ENCODE measurements at places on chromosomes 16 and 17. TPM values are rescaled to one million over a fixed set of nuclear protein-coding genes. Genes with fewer than 3 reads are reported as not detected.

- no peak overlapping the region for H3K4me3 ChIP-seq
- H3K27ac ChIP-seq, result no peak overlapping the region
- peaks cover 9% of the 10 kb centered on the region for H3K27me3 ChIP-seq
These were observed 84.8 kb upstream of the DOC2B start for GRCh38 chr17:266219-266618.

DNA sequence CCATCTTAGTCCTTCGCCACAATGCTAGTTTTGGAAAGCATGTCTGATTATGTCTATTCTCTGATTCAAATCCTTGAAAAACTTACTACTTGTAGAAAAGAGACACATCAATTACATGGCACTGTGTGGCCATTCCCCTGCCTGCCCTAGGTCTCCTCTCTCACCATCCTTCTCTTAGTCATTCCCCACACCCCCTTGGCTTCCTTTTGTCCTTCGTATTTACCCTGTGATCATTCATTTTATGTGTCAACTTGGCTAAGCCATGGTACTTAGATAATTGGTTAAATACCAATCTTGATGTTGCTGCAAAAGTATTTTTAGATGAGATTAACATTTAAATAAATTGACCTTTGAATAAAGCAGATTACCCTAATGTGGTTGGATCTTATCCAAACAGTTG is 122.9 kb upstream of the CDH11 start:
- no peak for DNase-seq
- peaks cover 1% of the 10 kb centered on the region for H3K27me3 ChIP-seq
- no peak overlapping the region for H3K4me3 ChIP-seq
- no peak overlapping the region for H3K27ac ChIP-seq
- H3K36me3 ChIP-seq, result no peaks in the 10 kb centered on the region
- H3K4me1 ChIP-seq, result no peaks in the 10 kb centered on the region

DNA sequence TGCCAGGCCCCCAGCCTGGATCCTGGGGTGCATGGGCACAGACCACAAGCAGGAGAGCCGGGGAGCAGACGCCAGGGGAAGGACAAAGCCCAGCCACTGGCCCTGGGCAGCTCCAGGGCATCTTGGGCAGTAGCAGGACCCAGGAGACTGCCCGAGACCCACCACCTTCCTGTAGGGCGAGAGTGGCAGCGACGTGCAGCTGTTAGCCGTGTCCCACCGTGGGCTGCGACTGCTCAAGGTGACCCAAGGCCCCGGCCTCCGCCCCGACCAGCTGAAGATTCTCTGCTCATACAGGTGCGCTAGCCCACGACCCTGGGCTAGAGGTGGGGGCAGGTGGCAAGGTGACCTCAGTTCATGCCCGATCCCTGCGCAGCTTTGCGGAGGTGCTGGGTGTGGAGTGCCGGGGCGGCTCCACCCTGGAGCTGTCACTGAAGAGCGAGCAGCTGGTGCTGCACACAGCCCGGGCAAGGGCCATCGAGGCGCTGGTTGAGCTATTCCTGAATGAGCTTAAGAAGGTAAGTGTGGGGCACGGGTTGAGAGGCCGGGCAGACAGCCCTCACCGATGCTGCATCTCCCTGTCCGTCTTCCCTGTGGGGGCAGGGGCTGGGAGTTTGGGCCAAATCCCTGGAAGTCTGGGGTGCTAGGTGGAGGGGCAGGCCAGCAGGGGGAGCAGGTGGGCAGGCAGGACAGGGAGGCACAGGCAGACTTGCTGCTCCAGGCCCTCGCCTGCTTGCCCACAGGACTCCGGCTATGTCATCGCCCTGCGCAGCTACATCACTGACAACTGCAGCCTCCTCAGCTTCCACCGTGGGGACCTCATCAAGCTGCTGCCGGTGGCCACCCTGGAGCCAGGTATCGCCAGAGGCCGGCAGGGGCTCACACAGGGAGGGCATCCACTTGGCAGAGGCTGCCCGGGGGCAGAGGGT is 13.5 kb upstream of the SMIM5 start:
- H3K36me3 ChIP-seq, result no peaks in the 10 kb centered on the region
- DNase-seq, result peak; percentile 23
- H3K27me3 ChIP-seq, result peaks cover 14% of the 10 kb centered on the region
- H3K4me3 ChIP-seq, result no peak overlapping the region
- H3K27ac ChIP-seq, result no peak overlapping the region
- peaks cover 5% of the 10 kb centered on the region for H3K4me1 ChIP-seq

DNA sequence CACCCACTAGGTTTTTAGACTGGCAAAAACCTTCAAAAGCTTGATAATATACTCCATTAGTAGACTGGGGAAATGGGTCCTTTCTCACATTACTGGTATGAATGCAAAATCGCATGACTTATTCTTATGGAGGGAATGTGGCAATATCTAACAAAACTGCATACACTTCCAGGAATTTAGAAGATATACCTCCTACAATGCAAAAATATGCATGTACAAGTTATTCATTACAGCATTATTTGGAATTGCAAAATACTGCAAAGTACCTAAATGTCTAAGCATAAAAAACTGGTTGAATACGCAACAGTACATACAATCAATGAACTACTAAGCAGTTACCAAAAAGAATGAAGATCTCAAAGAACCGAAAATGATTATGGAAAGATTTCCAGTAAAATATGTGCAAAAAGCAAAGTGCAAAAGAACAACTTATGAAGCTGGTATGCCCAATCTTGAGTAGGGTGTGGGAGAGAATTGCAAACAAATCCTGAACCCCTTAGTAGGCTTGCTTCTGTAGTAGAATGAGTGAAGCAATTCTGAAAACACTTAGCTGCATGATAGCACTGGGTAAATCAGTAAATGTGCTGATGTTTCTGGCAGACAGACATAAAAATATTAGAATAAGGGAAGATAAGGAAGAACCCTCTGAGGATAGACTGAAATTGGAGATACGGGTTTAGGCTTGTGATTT is 180.1 kb downstream of the PARN start:
- H3K4me3 ChIP-seq, result no peak overlapping the region
- no peaks in the 10 kb centered on the region for H3K27me3 ChIP-seq
- no peak overlapping the region for H3K27ac ChIP-seq
- peaks cover 3% of the 10 kb centered on the region for H3K36me3 ChIP-seq
- peaks cover 8% of the 10 kb centered on the region for H3K4me1 ChIP-seq
- DNase-seq, result peak; percentile 57

DNA sequence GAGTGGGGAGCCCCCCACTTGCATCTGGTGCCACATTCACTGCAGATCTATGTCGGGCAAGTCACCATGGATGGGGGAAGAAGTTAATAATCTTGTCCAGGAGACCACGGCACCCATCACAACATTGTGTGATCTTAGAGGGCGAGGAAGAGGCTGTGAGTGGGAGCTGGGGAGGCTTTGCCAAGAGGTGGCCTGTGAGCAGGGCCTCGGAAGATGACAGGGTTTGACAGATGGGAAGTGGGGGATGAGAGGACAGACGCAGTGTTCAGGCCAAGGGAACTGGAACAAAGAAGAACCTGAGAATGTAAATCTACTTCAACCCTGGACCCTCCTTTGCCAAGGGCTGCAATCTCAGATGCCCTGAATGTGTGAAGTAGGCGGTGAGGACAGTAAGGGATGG is 12.4 kb downstream of the ACE start:
- H3K27ac ChIP-seq, result no peak overlapping the region
- H3K27me3 ChIP-seq, result peaks cover 9% of the 10 kb centered on the region
- no peak overlapping the region for H3K4me3 ChIP-seq
- DNase-seq, result no peak
- H3K4me1 ChIP-seq, result no peaks in the 10 kb centered on the region
- no peaks in the 10 kb centered on the region for H3K36me3 ChIP-seq

GRCh38 chr17:4154201-4154600 is 11.2 kb downstream of the CYB5D2 start:
- H3K36me3 ChIP-seq, result peaks cover 23% of the 10 kb centered on the region
- no peak overlapping the region for H3K27ac ChIP-seq
- no peaks in the 10 kb centered on the region for H3K27me3 ChIP-seq
- DNase-seq, result no peak

- H3K27me3 ChIP-seq, result no peaks in the 10 kb centered on the region
- no peak for DNase-seq
- peak overlapping the region; percentile 22 for H3K27ac ChIP-seq
- H3K36me3 ChIP-seq, result peaks cover 5% of the 10 kb centered on the region
- H3K4me1 ChIP-seq, result peaks cover 26% of the 10 kb centered on the region
These were observed 110.3 kb downstream of the BANP start for GRCh38 chr16:88061346-88062110.

GRCh38 chr16:1919327-1919998 is 1.2 kb upstream of the HS3ST6 start:
- DNase-seq, result no peak
- no peak overlapping the region for H3K4me3 ChIP-seq
- H3K36me3 ChIP-seq, result no peaks in the 10 kb centered on the region
- peaks cover 89% of the 10 kb centered on the region for H3K27me3 ChIP-seq
- H3K4me1 ChIP-seq, result no peaks in the 10 kb centered on the region

DNA sequence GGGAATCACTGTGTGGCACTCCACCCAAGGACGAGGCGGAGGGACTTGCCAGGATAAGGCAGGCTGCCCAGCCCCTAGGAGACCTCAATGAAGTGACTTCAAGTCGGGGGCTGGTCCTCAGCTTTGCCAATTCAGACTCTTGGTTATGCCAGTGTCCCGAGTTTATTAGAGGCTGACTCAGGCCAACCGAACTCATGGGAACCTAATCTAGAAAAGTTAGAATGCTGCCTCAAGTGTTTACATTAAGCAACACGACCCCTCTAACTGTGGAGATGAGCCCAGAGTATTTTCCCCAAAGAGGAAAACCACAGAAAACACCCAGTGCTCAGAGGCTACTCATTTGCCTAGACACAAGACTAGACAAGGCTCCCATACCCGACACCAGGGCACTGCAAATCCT is 1.1 kb upstream of the TEKT3 start:
- H3K27ac ChIP-seq, result no peak overlapping the region
- H3K27me3 ChIP-seq, result peaks cover 13% of the 10 kb centered on the region
- DNase-seq, result peak; percentile 12
- no peaks in the 10 kb centered on the region for H3K4me1 ChIP-seq

Gene KRTAP9-4
- total RNA-seq, result not detected

- H3K27me3 ChIP-seq, result no peaks in the 10 kb centered on the region
- no peak overlapping the region for H3K27ac ChIP-seq
- H3K36me3 ChIP-seq, result peaks cover 62% of the 10 kb centered on the region
- H3K4me3 ChIP-seq, result no peak overlapping the region
- H3K4me1 ChIP-seq, result peaks cover 29% of the 10 kb centered on the region
These were observed 9.7 kb downstream of the VASN start for GRCh38 chr16:4381072-4381934.

Gene PDE6G
- total RNA-seq, result not detected

GRCh38 chr17:10661437-10661836 is 4.3 kb upstream of the MYH3 start:
- H3K27ac ChIP-seq, result no peak overlapping the region
- DNase-seq, result no peak
- no peaks in the 10 kb centered on the region for H3K27me3 ChIP-seq

Gene C1QL1
- 0.28 TPM for total RNA-seq

DNA sequence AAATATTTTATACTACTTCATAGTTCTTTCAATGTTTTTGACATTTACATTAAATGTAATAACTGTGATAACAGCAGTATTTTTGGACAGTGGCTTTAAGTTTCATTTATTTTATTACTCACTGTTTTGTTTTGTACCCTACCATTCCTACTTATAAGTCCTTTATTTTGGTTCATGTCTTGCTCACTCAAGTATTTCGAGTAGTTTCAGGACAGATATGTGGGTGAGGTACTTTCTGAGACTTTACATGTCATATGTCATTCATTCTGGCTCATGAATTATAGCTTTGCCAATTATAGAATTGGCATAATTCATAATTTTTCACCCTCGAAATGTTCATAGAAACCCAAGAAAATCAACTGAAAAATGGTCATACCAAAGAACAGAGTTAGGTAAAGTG is 44.4 kb downstream of the PIK3R5 start:
- H3K4me3 ChIP-seq, result no peak overlapping the region
- no peaks in the 10 kb centered on the region for H3K27me3 ChIP-seq
- no peak for DNase-seq
- H3K4me1 ChIP-seq, result no peaks in the 10 kb centered on the region

Gene ZNF469
- total RNA-seq, result 1.4 TPM

Gene OR3A3
- total RNA-seq, result not detected

DNA sequence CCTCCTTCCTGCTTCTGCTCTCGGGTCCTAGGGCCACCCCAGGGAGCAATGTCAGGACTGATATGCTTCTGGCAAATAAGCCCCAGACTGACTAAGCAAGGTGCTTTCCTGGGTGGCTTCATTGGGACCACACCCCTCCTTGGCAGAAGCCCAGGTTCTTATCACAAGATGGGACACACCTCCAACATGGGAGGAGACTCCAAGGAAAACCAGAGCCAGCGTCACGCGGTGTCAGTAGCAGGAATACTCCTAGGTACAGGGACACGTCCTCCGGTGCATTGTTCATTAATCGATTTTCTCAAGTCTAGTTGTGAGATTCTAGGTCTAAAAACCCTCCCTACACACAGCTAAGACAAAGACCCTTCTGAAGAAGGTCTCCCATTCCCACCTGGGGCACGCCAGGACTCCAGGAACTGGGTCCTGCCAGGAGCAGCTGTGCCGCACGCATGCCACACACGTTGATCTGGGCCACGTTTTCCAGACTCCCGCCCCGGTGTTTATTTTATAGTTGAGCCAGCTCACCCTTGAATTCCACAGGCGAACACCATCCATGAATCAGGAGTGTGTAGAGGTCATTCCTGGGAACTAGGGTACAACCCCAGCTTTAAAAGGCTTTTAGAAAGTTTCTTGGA is 30.8 kb downstream of the FA2H start:
- H3K27ac ChIP-seq, result no peak overlapping the region
- peaks cover 14% of the 10 kb centered on the region for H3K4me1 ChIP-seq
- H3K4me3 ChIP-seq, result no peak overlapping the region
- no peaks in the 10 kb centered on the region for H3K27me3 ChIP-seq
- no peaks in the 10 kb centered on the region for H3K36me3 ChIP-seq

DNA sequence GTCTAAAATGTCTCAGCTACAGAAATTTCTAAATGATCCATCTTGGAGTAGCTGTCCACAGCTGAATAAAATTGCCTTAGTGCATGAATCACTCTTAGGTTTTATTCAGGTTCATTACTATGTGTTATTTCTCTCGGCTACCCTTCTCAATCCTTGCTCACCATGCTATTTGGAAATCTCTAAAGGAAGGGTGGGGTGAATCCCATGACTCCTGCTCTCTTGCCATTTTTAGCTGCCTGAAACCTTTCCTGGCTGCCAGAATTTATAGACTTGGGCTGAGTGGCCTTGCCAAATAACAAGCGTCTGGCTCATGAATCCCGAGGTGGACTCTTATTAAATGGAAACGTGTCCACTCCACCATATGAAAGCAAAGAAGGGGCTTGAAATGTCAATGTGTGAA is 936.1 kb upstream of the SOX9 start:
- no peak overlapping the region for H3K4me3 ChIP-seq
- H3K27ac ChIP-seq, result no peak overlapping the region
- no peaks in the 10 kb centered on the region for H3K27me3 ChIP-seq
- peaks cover 12% of the 10 kb centered on the region for H3K4me1 ChIP-seq

GRCh38 chr17:50893183-50893993 is 27.2 kb upstream of the TOB1 start:
- no peak overlapping the region for H3K4me3 ChIP-seq
- H3K27ac ChIP-seq, result no peak overlapping the region
- peak; percentile 52 for DNase-seq

- H3K36me3 ChIP-seq, result no peaks in the 10 kb centered on the region
- no peak overlapping the region for H3K4me3 ChIP-seq
- no peak overlapping the region for H3K27ac ChIP-seq
These were observed 103.7 kb upstream of the GNAO1 start for GRCh38 chr16:56087626-56088025.

- H3K36me3 ChIP-seq, result no peaks in the 10 kb centered on the region
- H3K4me3 ChIP-seq, result no peak overlapping the region
- no peaks in the 10 kb centered on the region for H3K27me3 ChIP-seq
- H3K27ac ChIP-seq, result no peak overlapping the region
These were observed 92.3 kb downstream of the PITPNC1 start for GRCh38 chr17:67469208-67469980.

GRCh38 chr17:32954477-32954876 is 26.5 kb downstream of the TMEM98 start:
- peaks cover 9% of the 10 kb centered on the region for H3K27me3 ChIP-seq
- H3K36me3 ChIP-seq, result no peaks in the 10 kb centered on the region
- H3K4me3 ChIP-seq, result no peak overlapping the region
- no peaks in the 10 kb centered on the region for H3K4me1 ChIP-seq
- no peak for DNase-seq
